ENCODE measurements at places on chromosomes 6 and 20.

DNA sequence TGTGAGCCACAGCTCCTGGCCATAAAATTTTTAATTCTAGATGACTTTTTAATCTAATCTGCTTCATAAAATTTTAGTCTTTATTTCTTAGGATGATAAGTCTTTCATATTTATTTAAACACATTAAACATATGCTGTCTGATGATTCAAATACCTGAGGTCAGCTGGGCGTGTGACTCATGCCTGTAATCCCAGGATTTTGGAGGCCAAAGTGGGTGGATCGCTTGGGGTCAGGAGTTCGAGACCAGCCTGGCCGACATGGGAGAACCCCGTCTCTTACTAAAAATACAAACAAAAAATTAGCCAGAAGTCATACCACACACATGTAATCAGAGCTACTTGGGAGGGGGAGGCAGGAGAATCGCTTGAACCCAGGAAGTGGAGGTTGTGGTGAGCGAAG lies 53.1 kb downstream of the RBM24 start:
- DNase-seq: peak; percentile 33

DNA sequence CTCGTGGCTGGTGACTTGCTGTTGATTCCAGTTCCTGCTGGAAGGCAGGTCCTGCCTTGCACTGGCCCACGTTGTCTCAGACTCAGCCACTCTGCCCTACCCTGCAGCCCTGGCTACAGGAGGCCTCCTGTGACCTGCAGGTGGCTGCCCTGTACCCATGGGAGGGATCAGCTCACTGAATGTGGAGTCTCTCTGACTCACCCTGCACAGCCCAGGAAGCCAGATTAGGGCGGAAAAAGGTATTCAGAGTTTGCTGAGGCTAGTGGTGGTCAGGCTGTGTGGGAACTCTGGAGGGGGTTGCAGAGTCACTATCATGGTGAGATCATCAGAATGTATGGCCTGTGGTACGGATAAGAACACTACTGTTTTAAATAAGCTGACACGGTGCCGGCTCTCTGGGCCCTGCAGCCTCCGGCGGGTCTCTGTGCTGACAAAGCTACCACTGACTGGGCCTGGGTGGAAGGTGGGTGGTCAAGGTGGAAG lies 24.7 kb upstream of the PYGB start:
- DNase-seq: peak; percentile 95

- DNase-seq: no peak
Observed at GRCh38 chr6:158539413-158539812, 20.5 kb upstream of the TMEM181 start.

- no peak for DNase-seq
Observed at GRCh38 chr6:155143578-155144106, 120.2 kb upstream of the CLDN20 start.

GRCh38 chr6:84260926-84261325 lies 33.5 kb upstream of the CEP162 start:
- DNase-seq: no peak

- no peak for DNase-seq
Observed at GRCh38 chr6:16087386-16087785, 41.5 kb upstream of the MYLIP start.

- DNase-seq: peak; percentile 92
Observed at GRCh38 chr6:6699741-6700367, 111.3 kb downstream of the LY86 start.

DNA sequence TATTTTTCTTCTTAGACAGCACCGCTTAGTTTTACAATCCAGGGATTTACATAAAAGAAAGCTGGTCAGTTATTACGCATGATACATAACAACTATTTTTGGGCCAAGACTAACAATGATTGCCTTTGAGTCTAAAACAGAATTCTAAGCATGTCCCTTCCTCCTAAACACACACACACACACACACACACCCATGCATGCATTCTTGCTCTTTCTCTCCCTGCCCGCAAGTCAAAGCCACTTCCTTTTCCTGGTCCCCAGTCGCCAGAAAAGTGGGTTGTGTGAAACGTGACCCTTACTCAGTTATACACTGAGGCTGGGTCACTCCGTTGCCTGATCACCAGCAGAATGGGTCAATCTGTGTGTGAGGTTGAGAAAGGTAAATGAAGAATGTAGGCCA lies 31.4 kb downstream of the FYN start:
- no peak for DNase-seq

DNA sequence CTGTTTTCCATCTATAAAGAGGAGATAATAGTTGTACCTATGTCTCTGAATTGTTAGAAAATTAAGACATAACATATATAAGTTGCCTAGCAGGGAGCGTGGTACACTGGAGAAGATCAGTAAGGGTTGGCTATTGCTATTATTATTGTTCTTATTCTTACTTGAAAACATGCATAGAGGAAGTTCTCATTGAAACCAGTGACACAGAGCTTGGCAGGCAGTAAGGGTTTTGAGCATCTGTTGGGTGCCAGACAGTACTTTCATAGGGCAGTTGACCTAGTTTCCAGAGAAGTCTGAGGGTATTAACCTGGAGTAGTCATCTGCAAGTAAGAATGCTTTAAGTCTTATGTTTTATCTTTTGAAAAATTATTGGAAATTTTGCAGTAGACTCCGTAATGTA lies 13.3 kb upstream of the SGK1 start:
- DNase-seq: peak; percentile 32

DNA sequence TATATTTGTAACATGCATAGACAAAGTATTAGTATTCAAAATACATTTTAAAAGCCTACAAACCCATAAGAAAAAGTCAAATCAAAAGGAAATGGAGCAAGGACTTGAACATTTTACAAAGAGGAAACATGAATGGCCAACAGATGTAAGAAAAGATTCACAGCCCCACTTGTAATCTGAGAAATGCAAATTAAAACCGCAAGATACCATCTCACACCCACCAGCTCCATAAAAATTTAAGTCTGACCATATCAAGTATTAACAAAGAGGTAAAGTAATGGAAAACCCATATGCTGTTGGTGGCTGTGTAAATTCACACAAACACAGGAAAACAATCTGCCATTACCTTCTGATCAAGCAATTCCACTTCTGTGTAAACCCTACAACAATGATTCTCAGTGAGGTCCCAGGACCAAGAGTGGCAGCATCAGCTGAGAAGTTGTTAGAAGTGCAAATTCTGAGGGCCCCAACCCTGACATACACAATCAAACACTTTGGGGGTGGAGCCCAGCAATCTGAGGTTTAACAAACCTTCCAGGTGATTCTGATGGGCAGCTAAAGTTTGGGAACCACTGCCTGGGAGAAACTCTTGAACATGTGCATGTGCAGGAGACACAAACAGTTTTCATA lies 30.9 kb downstream of the BCL2L1 start:
- DNase-seq: peak; percentile 37

GRCh38 chr6:16700916-16701234 lies 60.4 kb downstream of the ATXN1 start:
- DNase-seq: no peak

- DNase-seq: peak; percentile 56
Observed at GRCh38 chr6:81889377-81890053, 137.0 kb upstream of the TENT5A start.

GRCh38 chr20:57792386-57793080 lies 82.7 kb upstream of the PMEPA1 start:
- peak; percentile 2 for DNase-seq

- no peak for DNase-seq
Observed at GRCh38 chr20:58984691-58985090, 3.6 kb downstream of the NELFCD start.

GRCh38 chr6:83615025-83615999 lies 93.6 kb downstream of the SNAP91 start:
- DNase-seq: peak; percentile 36

GRCh38 chr6:53144802-53145201 lies 3.8 kb downstream of the GCM1 start:
- DNase-seq: no peak

DNA sequence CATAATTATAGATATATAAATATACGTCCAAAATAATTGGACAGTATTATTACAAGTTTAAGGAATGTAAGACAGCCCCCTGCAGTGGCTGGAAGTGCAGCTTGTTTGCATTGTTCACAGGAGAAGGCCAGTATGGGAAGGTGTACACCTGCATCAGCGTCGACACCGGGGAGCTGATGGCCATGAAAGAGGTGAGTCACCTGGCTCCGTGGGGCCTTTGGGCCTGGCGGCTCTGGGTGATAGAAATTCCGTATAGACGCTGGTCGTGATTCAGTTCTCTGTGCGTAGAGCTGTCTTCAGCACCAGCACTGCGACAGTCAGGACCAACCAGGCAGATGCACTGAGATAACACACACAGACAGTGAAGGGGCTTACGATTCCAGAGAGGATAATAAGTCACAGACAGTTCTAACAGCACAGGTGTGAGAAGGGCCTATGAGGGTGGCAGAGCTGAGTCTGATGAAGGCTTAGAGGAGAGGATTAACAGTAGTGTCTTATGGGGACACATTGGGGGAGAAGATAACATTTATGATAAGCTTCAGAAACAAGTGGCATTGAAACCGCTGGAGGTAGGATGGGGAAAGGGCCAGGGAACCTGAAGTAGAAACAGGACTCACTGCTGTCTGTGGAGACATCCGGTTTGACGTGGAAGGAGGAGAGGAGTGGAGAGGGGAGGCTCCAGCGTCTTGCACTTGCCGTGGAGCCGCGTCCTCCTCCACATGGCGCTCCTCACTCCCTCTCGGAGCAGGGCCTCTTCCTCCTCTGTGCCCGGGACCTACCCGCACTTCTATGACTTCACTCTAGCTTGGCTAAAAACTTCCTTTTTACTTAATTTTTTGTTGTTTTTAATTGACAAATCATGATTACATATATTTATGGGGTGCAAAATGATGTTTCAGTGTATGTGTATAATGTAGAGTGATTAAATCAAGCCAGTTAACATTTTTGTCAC lies 116.5 kb downstream of the MAP3K4 start:
- no peak for DNase-seq

DNA sequence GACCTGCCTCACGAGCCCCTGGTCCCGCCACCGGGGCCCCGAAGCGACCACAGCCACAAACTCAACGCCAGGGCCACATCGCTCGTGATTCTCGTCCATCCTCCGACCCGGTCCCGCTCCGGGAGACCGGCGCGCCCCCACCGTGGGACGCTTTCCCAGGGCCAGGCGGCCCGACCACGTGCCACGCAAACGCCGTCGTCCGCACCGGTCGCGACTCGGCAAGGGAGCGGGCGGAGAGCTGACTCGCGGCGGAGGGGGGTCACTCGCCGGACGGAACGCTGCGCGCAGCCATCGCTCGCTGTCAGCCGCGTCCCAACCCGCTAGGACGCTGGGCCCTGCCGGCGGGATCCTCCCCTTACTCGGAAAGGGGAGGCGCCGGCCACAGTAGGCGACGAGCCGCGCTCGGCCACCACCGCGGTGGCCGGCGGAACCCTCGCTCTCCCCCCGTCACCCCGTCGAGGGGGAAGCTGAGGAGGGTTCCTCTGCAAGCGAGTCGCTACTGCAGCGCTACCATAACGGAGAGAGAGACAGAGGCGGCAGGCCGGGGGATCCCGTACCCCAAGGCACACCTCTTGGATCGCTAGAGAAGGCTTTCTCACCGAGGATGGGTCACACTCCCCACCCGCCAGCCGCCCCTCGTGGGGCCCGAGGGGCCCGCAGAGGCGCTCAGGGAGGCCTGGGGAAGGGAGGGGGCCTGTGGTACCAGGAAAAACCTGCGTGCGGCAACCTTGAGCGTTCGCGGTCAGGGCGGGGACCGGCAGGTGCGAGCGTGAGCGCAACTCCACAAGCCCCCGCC lies 511.8 kb upstream of the ZNF337 start:
- no peak for DNase-seq

DNA sequence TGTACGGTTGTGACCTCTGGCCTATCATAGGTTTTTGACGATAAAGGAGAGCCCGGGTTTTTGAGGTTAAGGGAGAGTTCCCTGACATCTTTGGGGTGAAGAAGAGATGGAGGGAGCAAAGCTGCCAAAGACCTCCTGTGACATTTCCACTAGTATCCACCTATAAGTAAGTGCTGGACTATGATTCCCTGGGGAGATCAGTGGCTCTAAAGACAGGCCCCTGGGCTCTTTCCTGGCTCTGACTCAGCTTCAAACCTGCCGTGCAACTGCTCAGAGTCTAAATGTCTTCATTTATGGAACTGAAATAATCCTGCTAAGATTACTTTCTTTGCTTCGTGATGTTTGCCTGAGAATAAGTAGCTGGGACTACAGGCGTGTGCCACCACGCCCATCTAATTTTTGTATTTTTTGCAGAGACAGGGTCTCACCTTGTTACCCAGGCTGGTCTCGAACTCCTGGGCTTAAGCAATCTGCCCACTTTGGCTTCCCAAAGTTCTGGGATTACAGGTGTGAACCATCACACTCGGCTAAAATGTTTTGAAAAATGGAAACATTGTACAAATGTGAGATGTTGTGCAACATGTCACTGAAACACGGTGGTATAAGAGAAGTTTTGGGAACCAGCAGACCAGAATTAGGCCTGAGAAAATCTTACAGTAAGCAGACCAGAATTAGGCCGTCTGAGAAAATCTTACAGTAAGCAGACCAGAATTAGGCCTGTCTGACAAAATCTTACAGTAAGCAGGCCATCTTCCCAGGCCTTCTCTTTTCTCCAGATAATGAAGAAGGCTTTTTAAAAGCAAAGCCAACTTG lies 1.1 kb upstream of the PAQR8 start:
- DNase-seq: no peak

GRCh38 chr6:50451826-50452400 lies 261.4 kb upstream of the TFAP2D start:
- DNase-seq: no peak

- no peak for DNase-seq
Observed at GRCh38 chr6:7138921-7139358, 31.2 kb downstream of the RREB1 start.

- no peak for DNase-seq
Observed at GRCh38 chr20:24915440-24915839, 33.6 kb upstream of the CST7 start.

GRCh38 chr6:52489881-52490280 lies 69.7 kb downstream of the EFHC1 start:
- no peak for DNase-seq

DNA sequence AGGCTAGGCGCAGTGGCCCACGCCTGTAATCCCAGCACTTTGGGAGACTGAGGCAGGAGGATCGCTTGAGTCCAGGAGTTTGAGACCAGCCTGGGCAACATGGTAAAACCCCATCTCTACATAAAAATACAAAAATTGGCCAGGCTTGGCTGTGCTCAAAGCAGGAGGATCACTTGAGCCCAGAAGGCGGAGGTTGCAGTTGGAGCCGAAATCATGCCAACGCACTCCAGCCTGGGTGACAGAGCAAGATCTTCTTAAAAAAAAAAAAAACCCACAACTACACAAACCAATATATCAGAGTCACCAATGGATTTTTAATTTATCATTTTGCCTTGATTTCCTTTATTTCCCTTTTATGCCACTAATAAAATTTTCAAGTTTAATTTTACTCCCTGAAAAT lies 9.3 kb downstream of the MAP3K5 start:
- DNase-seq: no peak

DNA sequence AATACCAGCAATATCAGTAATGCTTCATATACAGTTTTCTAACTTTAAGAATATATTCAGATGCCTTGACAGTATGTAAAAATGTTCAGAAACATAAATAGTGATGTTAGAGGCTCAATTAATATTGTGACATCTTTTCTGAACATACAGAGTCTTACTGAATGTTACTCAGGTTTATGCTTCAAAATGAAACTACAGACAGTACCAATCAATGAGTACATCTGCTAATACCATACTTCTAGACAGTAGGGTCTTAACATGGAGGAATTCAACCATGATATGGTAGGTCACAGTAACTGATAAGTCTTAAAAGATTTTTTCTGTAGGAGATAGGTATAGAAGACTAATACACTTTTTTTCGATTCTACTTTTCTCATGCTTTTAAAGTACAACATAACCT lies 8.3 kb downstream of the GCLC start:
- DNase-seq: no peak

- peak; percentile 29 for DNase-seq
Observed at GRCh38 chr6:16562498-16562897, 198.8 kb downstream of the ATXN1 start.

All from amniotic epithelial cell (primary cell).